ENCODE measurements at places on chromosomes 6 and 20.

- DNase-seq, result no peak
These were observed 123.2 kb downstream of the DLL1 start for GRCh38 chr6:170167657-170168159.

GRCh38 chr6:70236343-70236742 is 66.5 kb downstream of the COL9A1 start:
- DNase-seq, result no peak

- peak; percentile 7 for DNase-seq
These were observed 43.1 kb downstream of the PANK2 start for GRCh38 chr20:3932277-3932676.

DNA sequence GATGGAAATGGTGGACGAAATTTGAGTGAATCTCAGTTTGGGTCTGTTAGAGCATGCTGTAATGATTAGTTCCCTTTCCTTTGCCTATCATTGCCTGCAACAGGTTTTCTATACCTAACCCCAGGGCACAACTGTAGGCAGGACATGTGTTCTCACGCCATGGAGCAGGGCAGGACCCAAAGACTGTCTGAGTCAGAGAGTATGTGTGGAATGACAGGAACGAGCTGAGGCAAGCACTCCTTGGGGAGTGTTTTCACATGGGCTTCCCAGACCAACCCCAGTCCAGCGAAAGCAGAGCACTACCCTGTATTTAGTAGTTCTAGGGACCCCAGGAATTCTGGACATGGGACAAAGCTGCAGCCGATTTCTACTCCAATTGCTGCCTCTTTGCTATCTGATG is 234.2 kb downstream of the HACE1 start:
- DNase-seq, result no peak

- no peak for DNase-seq
These were observed 259.1 kb downstream of the HDGFL1 start for GRCh38 chr6:22828179-22829062.
